ENCODE measurements at places on chromosomes 16 and 17. TPM values are rescaled to one million over a fixed set of nuclear protein-coding genes. Genes with fewer than 3 reads are reported as not detected.

DNA sequence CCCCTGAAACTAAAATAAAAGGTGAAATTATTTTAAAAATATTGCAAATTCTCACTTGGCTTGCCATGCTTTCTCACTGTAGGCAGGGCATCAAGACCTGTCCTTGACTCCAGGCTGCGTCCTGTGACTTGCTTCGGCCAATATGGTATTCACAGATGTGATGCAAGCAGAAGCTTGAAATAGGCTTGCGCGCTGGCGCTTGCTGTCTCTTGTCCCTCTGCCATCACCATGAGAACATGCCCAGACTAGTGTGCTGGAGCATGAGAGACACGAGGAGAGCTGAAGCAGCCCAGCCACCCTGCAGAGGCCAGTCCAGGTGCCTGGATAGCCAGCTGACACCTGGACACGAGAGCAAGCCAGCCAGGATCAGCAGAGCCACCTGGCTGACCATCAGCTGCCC, 21.8 kb upstream of the ZKSCAN2 start:
- H3K4me3 ChIP-seq: no peak overlapping the region
- H3K36me3 ChIP-seq: no peaks in the 10 kb centered on the region
- no peaks in the 10 kb centered on the region for H3K27me3 ChIP-seq
- no peak for DNase-seq

GRCh38 chr17:35185849-35186248, 8.3 kb downstream of the SLC35G3 start:
- DNase-seq: no peak
- no peaks in the 10 kb centered on the region for H3K36me3 ChIP-seq
- H3K27me3 ChIP-seq: no peaks in the 10 kb centered on the region
- peaks cover 84% of the 10 kb centered on the region for H3K4me1 ChIP-seq
- H3K4me3 ChIP-seq: no peak overlapping the region

DNA sequence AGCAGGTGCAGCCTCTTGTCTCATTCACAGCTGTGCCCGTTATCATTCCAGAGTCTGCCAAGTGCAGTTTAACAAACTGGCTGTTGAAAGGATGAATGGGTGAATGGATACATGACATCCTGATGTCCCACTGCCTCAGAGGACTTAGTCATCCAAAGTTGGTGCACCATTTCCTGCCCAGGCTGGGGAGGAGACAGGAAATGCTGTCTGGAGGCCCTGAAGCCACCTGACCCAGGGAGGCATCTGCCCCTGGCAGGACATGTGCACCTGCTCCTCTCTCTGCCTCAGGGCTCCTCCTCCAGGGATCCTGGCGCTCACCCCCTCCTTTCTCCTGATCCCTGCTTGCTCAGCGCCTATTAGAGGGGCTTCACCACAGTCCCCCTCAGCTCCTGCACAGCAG, 1.8 kb upstream of the CD300C start:
- no peak for DNase-seq
- H3K4me1 ChIP-seq: peaks cover 8% of the 10 kb centered on the region
- H3K36me3 ChIP-seq: no peaks in the 10 kb centered on the region
- H3K27me3 ChIP-seq: no peaks in the 10 kb centered on the region

DNA sequence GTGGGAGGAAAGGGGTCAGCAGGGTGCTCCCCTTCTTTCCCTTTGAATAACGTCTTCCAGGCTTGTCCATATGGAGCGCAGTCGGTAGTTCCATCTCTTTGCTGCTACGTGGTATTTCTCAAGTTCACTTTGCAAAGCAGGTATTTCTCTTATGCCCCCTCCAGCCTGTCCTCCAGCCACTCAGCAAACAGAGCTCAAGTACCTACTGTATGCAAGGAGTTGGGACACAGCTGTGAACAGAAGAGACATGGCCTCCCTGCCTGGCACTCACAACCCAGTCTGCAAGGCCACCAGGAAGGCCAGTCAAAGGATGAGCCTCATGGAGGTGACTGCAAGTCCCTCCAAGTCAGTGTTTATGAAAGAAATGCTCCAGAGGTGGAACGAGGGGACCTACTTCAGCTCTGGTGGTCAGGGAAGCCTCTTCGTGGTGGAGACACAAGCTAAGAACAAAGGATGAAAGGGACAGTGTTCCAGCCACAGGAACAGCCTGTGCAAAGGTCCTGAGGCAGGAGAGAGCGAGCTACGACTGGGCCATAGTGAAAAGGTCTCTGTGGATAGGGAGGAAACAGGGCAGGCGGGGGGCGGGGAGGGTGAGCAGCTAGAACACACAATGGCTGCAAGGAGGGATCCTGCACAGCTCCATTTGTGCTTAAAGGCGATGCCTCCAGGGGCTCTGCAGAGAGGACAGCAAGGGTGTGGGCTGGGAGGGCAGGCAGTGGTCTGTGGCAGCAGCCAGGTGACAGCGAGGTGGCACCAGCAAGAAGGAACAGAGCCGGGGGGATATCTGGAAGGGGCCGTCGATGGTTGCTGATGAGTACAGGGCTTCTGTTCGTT, 32.6 kb downstream of the PPL start:
- H3K36me3 ChIP-seq: no peaks in the 10 kb centered on the region
- DNase-seq: no peak
- H3K27me3 ChIP-seq: peaks cover 16% of the 10 kb centered on the region
- H3K4me1 ChIP-seq: peaks cover 2% of the 10 kb centered on the region
- no peak overlapping the region for H3K4me3 ChIP-seq

GRCh38 chr16:54505549-54506213, 219.1 kb upstream of the IRX3 start:
- H3K27ac ChIP-seq: no peak overlapping the region
- H3K36me3 ChIP-seq: no peaks in the 10 kb centered on the region
- H3K4me3 ChIP-seq: no peak overlapping the region
- no peak for DNase-seq

GRCh38 chr16:89120921-89121351, 27.3 kb downstream of the ACSF3 start:
- peak overlapping the region; percentile 75 for H3K27ac ChIP-seq
- no peaks in the 10 kb centered on the region for H3K36me3 ChIP-seq
- H3K4me1 ChIP-seq: peaks cover 77% of the 10 kb centered on the region
- no peak overlapping the region for H3K4me3 ChIP-seq
- DNase-seq: no peak
- H3K27me3 ChIP-seq: no peaks in the 10 kb centered on the region

DNA sequence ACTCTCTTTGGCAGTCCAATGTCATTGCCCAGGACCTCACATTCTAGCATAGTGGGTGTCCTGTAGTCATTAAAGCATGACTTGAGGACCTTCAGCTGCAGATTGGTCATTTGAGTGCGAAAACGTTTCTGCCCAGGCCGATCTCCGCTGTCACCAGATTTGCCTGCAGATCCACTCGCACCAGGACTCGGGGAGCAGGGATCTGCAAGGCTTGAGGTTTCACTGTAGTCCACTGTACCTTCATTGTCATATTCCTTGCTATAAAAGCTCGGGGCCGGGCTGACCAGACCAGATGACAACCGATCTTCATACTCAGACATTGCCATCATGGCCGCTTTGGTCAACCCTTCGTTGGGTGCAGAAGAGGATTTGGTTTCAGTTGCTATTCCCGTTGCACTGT, 254.2 kb downstream of the ZFHX3 start:
- no peaks in the 10 kb centered on the region for H3K36me3 ChIP-seq
- no peak for DNase-seq
- H3K4me1 ChIP-seq: peaks cover under 1% of the 10 kb centered on the region
- no peak overlapping the region for H3K4me3 ChIP-seq
- H3K27me3 ChIP-seq: no peaks in the 10 kb centered on the region

- H3K4me3 ChIP-seq: no peak overlapping the region
- no peak overlapping the region for H3K27ac ChIP-seq
- peaks cover 18% of the 10 kb centered on the region for H3K27me3 ChIP-seq
- DNase-seq: no peak
- no peaks in the 10 kb centered on the region for H3K4me1 ChIP-seq
- no peaks in the 10 kb centered on the region for H3K36me3 ChIP-seq
These were observed 227.8 kb downstream of the ABCC12 start for GRCh38 chr16:47928008-47928407.

GRCh38 chr17:77140878-77141767, at the start of gene SEC14L1:
TSS of gene SEC14L1 (plus strand) at chr17:77140969. CDS start at chr17:77143597, 2,628 bp downstream.
- H3K36me3 ChIP-seq: no peaks in the 10 kb centered on the region
- H3K4me3 ChIP-seq: peak within 1 kb of the TSS; percentile 89
- no peaks in the 10 kb centered on the region for H3K27me3 ChIP-seq
- no peak for DNase-seq
- H3K27ac ChIP-seq: peak within 1 kb of the TSS; percentile 96
- H3K4me1 ChIP-seq: peaks cover 76% of the 10 kb centered on the region

DNA sequence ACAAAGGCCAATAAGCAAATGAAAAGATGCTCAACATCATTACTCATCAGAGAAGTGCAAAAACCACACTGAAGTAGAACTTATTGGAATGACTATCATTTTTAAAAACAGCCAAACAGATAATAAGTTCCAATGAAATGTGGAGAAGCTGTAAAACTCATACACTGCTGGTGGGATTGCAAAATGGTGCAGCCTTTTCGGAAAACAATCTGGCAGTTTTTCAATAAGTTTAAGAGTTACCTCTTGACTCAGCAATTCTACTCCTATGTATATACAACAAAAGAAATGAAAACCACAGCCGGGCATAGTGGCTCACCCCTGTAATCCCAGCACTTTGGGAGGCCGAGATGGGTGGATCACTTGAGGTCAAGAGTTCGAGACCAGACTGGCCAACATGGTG, 49.3 kb downstream of the AKAP10 start:
- DNase-seq: no peak
- H3K4me3 ChIP-seq: no peak overlapping the region
- no peak overlapping the region for H3K27ac ChIP-seq
- peaks cover 7% of the 10 kb centered on the region for H3K36me3 ChIP-seq

GRCh38 chr16:66903544-66904427, 14.9 kb downstream of the CDH16 start:
- DNase-seq: no peak
- no peaks in the 10 kb centered on the region for H3K36me3 ChIP-seq

DNA sequence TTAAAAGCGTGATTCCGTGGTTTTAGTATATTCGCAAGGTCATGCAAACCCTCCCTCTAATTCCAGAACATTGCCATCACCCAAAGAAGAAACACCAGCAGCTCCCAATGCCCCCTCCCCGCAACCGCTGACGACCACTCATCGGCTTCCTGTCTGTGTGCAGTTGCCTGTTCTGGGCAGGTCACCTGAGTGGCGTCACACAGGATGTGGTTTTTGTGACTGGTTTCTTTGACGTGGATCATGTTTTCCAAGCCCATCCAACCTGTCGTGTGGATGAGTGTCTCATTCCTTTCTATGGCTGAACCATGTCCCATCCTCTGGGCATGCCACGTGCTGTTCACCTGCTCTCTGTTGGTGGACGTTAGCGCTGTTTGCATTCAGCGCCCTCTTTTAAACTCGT, 8.2 kb upstream of the ATP2C2 start:
- H3K27me3 ChIP-seq: no peaks in the 10 kb centered on the region
- H3K4me3 ChIP-seq: peak overlapping the region; percentile 22
- DNase-seq: peak; percentile 15
- peaks cover 24% of the 10 kb centered on the region for H3K4me1 ChIP-seq
- peak overlapping the region; percentile 87 for H3K27ac ChIP-seq

- H3K4me1 ChIP-seq: peaks cover 40% of the 10 kb centered on the region
- H3K27ac ChIP-seq: peak overlapping the region; percentile 94
- H3K27me3 ChIP-seq: no peaks in the 10 kb centered on the region
- peaks cover 2% of the 10 kb centered on the region for H3K36me3 ChIP-seq
These were observed 184.4 kb downstream of the MSI2 start for GRCh38 chr17:57440522-57441269.

- H3K27me3 ChIP-seq: peaks cover 10% of the 10 kb centered on the region
- H3K4me3 ChIP-seq: no peak overlapping the region
- no peaks in the 10 kb centered on the region for H3K36me3 ChIP-seq
- H3K27ac ChIP-seq: no peak overlapping the region
These were observed 50.5 kb downstream of the ASIC2 start for GRCh38 chr17:33242375-33243124.

- H3K36me3 ChIP-seq: no peaks in the 10 kb centered on the region
- peaks cover 76% of the 10 kb centered on the region for H3K4me1 ChIP-seq
- DNase-seq: no peak
These were observed 904 bp downstream of the MAP2K3 start for GRCh38 chr17:21285164-21286065.

GRCh38 chr16:85393674-85394451, 219.3 kb upstream of the GSE1 start:
- H3K27me3 ChIP-seq: no peaks in the 10 kb centered on the region
- no peaks in the 10 kb centered on the region for H3K36me3 ChIP-seq
- H3K4me1 ChIP-seq: no peaks in the 10 kb centered on the region
- DNase-seq: peak; percentile 70

GRCh38 chr17:63075969-63076368, 109.9 kb downstream of the TANC2 start:
- DNase-seq: no peak
- no peak overlapping the region for H3K27ac ChIP-seq
- no peaks in the 10 kb centered on the region for H3K27me3 ChIP-seq
- peaks cover 2% of the 10 kb centered on the region for H3K36me3 ChIP-seq
- peaks cover 12% of the 10 kb centered on the region for H3K4me1 ChIP-seq
- H3K4me3 ChIP-seq: no peak overlapping the region

GRCh38 chr17:9472541-9472940, 103.1 kb downstream of the STX8 start:
- no peaks in the 10 kb centered on the region for H3K27me3 ChIP-seq
- H3K4me1 ChIP-seq: peaks cover 17% of the 10 kb centered on the region
- no peaks in the 10 kb centered on the region for H3K36me3 ChIP-seq

DNA sequence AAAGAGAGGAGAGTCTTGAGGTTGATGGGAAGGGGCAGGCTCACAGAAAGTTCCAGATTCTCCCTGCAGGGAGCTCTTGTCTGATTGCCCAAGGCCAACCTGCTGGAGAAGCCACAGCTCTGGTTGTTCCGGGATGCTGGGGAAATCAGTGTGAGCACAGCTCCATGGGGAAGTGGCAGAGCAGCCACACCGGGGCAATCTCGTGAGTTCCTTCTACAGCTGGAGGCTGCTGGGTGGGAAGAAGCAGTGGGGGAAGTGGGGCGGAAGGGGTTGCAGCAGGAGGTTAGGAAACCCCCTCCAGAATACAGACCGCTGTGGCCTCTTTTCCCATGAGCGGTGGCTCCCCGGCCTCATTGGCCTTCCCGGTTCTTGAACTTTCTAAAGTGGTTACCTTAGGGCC, 34.0 kb downstream of the KIAA0513 start:
- peak overlapping the region; percentile 20 for H3K4me3 ChIP-seq
- H3K27ac ChIP-seq: peak overlapping the region; percentile 91
- H3K27me3 ChIP-seq: no peaks in the 10 kb centered on the region
- no peaks in the 10 kb centered on the region for H3K36me3 ChIP-seq
- peak; percentile 35 for DNase-seq

Gene SOCS7
- 19.8 TPM for total RNA-seq

Gene SPNS2
- total RNA-seq: 0.47 TPM

Gene KRTAP3-2
- not detected for total RNA-seq

Gene MYL11
- total RNA-seq: not detected

Gene HBA2
- not detected for total RNA-seq

Gene TBC1D26
- total RNA-seq: 1.0 TPM

Gene CACNG1
- total RNA-seq: not detected

Gene CDT1
- total RNA-seq: 0.74 TPM

All from naive thymus-derived CD8-positive, alpha-beta T cell (primary cell).